ENCODE measurements at places on chromosomes 2 and 18.

- H3K4me3 ChIP-seq = no peak overlapping the region
- DNase-seq = no peak
- no peaks in the 10 kb centered on the region for H3K27me3 ChIP-seq
- no peaks in the 10 kb centered on the region for H3K4me1 ChIP-seq
- H3K36me3 ChIP-seq = no peaks in the 10 kb centered on the region
These were observed 179.6 kb downstream of the KLHL29 start for GRCh38 chr2:23564615-23564960.

GRCh38 chr2:19875280-19875679 is 26.5 kb downstream of the TTC32 start:
- H3K36me3 ChIP-seq = no peaks in the 10 kb centered on the region
- H3K4me3 ChIP-seq = no peak overlapping the region
- no peaks in the 10 kb centered on the region for H3K4me1 ChIP-seq
- H3K27me3 ChIP-seq = no peaks in the 10 kb centered on the region

DNA sequence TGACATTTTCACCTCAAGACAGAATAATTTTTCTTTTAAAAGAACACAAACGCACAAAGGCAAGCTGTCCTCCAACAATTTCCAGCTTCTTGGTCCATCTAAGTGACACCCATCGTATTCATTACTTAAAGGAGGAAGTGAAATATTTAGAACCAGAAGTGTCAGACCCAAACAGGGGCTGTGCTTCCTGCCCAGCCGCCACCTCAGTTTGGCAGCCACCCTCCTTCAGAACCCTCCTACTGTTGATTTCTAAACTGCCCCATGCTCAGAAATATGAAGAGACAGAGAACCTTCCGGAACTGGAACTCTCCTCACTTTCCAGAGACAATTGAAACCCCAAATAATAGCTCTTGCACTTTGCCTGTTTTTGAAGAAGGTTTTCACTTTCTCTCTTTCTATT is 734.8 kb upstream of the SALL3 start:
- no peaks in the 10 kb centered on the region for H3K4me1 ChIP-seq
- DNase-seq = no peak
- no peaks in the 10 kb centered on the region for H3K27me3 ChIP-seq
- no peak overlapping the region for H3K27ac ChIP-seq

- no peaks in the 10 kb centered on the region for H3K36me3 ChIP-seq
- DNase-seq = no peak
- no peaks in the 10 kb centered on the region for H3K4me1 ChIP-seq
- H3K4me3 ChIP-seq = no peak overlapping the region
- H3K27ac ChIP-seq = no peak overlapping the region
- no peaks in the 10 kb centered on the region for H3K27me3 ChIP-seq
These were observed 56.3 kb upstream of the GULP1 start for GRCh38 chr2:188235364-188235763.

GRCh38 chr2:171404719-171405118 is 29.1 kb downstream of the METTL8 start:
- no peaks in the 10 kb centered on the region for H3K36me3 ChIP-seq
- no peak for DNase-seq
- no peaks in the 10 kb centered on the region for H3K27me3 ChIP-seq
- no peak overlapping the region for H3K27ac ChIP-seq
- H3K4me1 ChIP-seq = no peaks in the 10 kb centered on the region

- DNase-seq = no peak
- H3K4me1 ChIP-seq = no peaks in the 10 kb centered on the region
- no peaks in the 10 kb centered on the region for H3K27me3 ChIP-seq
- H3K36me3 ChIP-seq = no peaks in the 10 kb centered on the region
- no peak overlapping the region for H3K4me3 ChIP-seq
These were observed 52.3 kb downstream of the RAB10 start for GRCh38 chr2:26086155-26086637.

DNA sequence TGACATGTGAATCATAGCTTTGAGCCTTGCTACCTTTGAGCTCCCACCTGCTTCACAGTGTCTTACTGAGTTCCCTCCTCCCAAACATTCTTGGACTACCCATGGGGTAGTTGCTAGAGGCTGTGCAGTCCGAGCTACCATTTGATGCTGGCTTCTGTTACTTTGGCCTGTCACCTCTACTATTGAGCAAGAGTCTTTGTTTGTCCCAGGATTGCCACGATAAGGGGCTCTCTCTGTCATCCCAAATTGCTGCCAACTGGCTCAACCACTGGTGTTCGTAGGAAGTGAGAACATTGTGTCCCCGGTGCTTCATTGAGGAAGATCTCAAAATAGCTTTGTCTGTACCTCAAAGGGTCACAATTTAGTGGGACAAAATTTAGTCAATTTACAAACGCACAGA is 59.1 kb upstream of the PAX8 start:
- no peaks in the 10 kb centered on the region for H3K4me1 ChIP-seq
- H3K27me3 ChIP-seq = peaks cover 1% of the 10 kb centered on the region
- H3K4me3 ChIP-seq = no peak overlapping the region
- DNase-seq = no peak
- H3K36me3 ChIP-seq = no peaks in the 10 kb centered on the region
- no peak overlapping the region for H3K27ac ChIP-seq

DNA sequence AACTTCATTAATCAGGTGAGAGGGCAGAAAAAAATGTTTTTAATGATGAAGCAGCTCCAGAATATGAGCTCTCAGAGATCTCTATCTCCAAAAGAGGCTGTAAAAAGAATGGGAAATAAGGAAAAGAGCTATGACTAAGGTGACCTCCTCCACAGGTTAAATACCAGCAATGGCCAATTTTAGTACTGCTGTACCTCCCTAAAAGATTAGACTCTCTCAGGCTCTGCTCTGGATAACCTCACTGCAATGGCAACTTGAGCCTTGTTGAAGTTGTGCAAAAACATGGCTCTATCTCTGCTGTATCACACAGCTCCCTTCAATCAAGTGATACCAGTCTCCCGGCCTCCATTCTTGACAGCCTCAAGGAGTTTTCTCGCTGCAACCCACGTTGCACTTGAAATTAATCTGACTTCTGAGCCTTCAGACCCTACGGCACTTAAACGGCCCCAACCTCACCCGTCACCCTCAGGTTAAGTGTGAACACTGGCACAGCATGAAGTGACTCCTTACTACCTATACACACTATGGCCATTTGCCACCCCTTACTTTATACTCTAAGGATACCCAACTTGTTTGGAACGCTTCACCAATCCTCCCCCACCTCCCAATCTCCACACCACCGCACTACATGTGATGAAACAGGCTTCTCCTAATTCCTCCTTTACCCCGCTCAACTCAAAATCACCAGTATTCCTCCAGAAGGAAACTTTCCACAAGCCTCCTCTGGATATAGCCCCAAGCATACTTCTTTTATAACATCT is 36.3 kb downstream of the SMAD2 start:
- H3K27ac ChIP-seq = no peak overlapping the region
- no peaks in the 10 kb centered on the region for H3K4me1 ChIP-seq
- H3K4me3 ChIP-seq = no peak overlapping the region
- DNase-seq = no peak
- H3K36me3 ChIP-seq = no peaks in the 10 kb centered on the region

- H3K4me1 ChIP-seq = no peaks in the 10 kb centered on the region
- no peak overlapping the region for H3K27ac ChIP-seq
- H3K4me3 ChIP-seq = peak overlapping the region; percentile 66
- DNase-seq = no peak
These were observed 43.4 kb downstream of the PLEKHA3 start for GRCh38 chr2:178523596-178524134.

GRCh38 chr2:186884587-186884986 is 35.6 kb upstream of the ZSWIM2 start:
- no peak overlapping the region for H3K4me3 ChIP-seq
- H3K36me3 ChIP-seq = no peaks in the 10 kb centered on the region
- H3K27ac ChIP-seq = no peak overlapping the region
- no peak for DNase-seq
- H3K4me1 ChIP-seq = no peaks in the 10 kb centered on the region

DNA sequence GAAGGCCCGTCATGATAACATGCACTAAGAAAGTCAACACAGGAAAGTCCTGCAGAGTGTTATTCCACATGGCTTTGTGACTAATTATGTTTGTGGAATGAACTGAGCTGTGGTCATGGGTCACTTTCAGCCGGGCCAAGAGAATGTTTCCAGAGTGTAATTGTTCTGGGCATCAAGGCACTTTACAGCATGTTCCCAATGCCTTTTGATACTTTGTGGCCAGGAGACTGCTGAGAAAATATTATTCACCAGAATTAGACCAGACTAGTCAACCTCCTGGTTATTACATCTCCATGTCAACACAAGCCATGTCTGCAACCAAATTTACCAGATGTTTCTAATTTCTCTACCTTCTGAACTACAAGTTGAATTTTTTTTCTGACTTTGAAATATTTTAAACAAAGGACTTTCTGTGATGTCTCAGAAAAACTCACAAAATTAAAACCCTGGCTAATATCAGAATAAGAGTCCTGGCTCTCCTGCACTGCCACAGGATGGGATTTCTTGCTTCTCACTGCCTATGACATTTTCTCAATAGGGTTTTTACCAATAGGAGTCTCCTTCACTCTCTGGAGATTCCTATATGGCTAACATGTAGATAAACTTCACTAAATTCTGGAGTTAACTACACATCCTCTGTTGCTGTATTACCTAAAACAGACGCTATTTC is 90.6 kb upstream of the WDR75 start:
- H3K27me3 ChIP-seq = no peaks in the 10 kb centered on the region
- no peaks in the 10 kb centered on the region for H3K36me3 ChIP-seq
- no peak for DNase-seq
- peak overlapping the region; percentile 93 for H3K27ac ChIP-seq
- H3K4me3 ChIP-seq = no peak overlapping the region
- no peaks in the 10 kb centered on the region for H3K4me1 ChIP-seq
